WTC11 (cell line): ENCODE measurements at places on chromosomes 5 and 9.

DNA sequence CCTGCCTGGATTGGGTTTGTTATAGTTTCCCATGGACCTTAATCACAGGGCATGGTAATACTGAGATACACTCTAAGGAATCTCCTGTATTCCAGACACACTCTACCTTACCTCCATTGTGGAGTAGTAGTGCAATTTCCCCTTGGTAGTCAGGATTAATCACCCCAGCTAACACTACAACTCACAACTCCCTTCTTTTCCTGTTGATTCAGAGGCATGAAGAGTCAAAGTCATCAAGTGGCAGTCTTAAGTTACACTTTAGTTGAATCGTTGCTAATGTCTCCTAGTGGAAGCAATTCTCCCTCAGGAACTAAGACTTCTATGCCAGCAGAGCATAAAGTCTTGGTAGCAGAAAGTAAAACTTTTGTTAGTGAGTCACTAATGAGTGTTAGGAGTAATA is 122.7 kb upstream of the APC start:
- DNase-seq, result no peak

- DNase-seq, result no peak
Observed at GRCh38 chr5:72453246-72453775, 53.9 kb downstream of the ZNF366 start.

DNA sequence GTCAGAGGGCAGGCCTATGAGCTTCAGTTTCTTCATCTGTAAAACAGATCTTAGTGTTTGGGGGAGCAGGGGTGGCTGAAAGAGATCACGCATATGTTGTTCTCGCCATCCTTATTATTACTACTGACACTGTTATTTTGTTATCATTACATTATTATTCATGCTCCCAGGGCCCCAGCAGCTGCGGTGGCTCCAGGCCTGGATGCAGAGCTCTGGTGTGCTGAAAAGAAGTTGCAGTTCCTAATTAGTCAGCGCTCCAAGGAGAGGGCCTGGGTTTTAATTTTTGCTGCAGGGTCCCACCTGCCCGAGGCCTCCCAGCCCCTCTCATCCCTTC is 19.5 kb downstream of the CXXC5 start:
- DNase-seq, result no peak

DNA sequence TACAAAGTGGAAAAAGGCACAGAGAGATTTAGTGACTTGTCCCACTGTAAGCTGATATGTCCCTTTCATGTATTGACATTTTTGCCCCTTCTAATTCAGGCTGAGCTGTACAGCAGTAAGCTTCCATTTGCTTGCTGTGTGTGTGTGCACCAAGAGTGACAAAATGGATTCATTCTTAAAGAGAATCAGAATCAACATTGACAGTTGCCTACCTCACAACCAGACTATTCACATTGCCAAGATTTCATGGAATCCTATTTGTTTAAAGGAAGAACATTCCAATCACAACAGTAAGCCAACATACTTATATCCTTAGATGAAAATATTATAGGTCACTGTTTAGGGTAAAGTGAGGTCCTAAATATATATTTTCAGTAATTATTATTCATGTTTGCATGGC is 102.6 kb downstream of the TMEM232 start:
- no peak for DNase-seq

DNA sequence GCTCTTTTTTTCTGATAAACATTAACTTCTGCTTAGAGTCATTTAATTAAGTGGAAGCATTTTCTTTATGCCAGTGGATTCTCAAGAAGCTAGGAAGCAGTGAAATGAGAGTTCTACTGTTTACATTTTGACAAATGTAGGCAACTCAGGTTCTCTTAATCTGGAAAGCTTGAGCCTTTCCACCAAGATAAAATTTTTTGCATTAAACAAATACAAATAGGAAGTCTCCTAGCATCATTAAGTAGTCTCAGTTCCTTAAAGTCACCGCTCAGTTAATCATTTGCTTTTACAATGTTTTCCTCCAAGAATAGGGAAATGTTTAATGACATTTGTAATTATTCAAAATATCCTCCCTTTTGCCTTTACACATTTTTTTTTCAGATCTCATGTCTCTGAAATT is 290.4 kb upstream of the PDE4D start:
- no peak for DNase-seq

DNA sequence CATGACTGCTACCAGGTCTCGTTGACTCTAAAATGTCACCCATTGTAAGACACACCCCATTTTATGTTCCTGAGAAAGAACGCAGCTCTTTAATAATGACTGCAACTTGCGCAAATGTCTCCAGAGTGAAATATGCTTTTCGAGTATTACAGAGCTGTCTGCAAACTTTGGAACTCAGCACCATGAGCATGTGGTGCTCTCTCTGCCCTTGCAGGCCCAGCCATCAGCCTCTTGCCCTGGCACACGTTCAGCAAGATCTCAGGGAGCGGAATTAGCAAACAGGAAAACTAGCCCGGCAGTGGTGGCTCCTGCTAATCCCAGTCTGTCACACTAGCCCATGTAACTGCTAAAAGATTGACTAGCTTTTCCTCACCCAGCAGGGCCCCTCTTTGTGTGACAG is 114.5 kb upstream of the SLC1A3 start:
- no peak for DNase-seq
